ENCODE measurements at places on chromosomes 1 and 21.

- no peak for DNase-seq
Observed at GRCh38 chr1:206538901-206539640, 31.7 kb downstream of the RASSF5 start.

- no peak for DNase-seq
Observed at GRCh38 chr1:217270101-217270500, 360.8 kb downstream of the GPATCH2 start.

DNA sequence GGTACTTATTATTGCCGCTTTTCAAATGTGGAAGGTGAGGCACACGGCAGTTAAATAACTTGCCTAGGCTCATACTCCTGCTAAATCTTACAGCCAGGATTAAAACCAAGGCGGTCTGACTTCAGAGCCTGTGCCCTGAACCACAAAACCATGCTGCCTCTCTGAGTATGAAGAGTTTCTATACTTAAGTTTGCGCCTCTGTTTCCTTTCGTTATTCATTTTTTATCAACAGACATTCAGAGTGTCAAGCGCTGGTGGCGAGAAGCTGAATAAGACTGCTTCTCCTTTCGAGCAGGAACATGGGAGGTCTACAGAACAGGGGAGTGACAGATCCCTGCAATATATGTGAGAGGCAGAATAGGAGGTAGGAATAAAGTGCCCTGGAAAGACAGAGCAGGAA, 96.0 kb upstream of the DUSP10 start:
- DNase-seq = no peak

DNA sequence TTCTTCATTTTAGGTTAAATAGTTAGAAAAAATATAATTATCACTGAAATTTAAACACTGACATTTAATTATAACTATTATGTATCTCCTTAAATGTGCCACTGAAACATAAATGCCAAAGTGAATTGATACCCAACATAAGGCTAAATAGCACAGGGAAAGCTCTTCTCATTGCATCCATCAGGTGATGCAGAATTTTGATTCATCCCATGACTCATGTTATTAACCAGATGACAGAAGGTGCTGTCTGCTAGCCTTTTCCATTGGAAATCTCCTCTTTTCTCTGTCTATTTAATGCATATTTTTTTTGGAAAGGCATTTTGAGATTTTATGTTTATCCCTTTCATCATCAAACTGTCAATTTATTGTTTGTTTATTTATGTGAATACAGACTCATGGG, 136.8 kb downstream of the KCNK2 start:
- DNase-seq = no peak

DNA sequence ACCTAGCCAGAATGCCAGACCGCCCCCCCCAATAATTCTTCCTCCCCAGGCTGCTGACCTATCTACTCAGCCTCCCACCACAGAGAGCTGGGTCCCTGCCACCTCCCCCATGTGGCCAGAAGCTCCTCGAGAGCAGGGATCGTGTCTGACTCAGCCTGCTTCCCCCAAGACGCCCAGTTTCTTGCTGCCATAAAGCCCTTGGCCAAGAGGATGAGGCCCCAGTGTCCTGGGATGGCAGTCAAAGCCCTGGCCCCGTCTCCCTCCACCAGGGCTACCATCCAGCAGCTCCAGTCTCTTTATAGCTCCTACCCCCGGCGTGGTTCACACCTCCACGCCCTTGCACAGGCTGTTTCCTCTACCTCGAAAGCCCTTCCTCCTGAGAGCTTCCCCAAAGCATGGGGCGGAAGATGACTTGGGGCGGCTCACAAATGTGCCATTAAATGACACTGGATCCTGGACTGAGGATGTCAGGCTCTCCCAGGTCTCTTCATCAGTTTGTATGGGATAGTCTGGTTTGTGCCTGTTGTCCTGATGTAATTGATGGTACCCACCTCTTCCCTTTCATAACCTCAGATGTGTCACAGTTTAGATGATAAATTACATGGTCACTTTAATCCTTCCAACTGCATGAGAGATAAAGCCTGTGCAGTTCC, 13.2 kb downstream of the ADGRB2 start:
- no peak for DNase-seq

DNA sequence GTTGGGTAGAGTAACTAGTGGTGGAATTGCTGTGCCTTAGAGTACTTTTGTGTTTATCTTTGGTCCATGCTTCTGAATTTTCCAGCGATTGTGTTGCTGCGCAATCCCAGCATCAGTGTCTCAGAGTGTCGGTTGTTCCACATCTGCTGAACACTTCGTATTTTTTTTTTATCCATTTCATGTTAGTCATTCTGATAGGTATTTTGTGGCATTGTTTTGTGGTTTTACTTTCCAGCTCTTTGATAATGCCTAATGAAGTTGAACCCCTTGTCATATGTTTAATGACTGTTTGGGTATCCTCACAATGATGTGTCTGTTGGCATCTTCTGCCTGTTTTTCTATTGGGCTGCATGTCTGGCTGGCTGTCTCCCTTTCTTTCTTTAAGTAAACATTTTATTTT, 13.6 kb downstream of the TUFT1 start:
- DNase-seq = no peak

DNA sequence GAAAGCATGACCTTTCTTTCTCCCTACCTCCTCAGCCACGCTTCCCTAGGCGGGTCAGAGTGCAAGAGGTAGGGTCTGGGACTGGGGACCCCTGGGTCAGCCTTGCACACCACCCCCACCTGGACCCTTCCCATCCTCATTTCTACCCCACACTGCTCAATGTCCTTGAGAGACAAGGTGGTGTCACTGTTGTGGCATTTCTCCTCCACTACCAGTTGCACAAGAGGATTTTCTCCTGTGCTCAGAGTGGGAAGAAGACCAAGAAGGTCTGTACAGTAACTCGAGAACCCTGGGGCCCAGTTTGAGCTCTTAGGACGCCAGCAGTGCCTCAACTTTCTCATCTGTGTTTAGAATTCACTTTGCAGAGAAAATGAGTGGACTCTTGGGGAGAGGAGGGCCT, 49.4 kb upstream of the CD34 start:
- DNase-seq = no peak

GRCh38 chr1:181129771-181130606, 41.5 kb downstream of the IER5 start:
- no peak for DNase-seq

DNA sequence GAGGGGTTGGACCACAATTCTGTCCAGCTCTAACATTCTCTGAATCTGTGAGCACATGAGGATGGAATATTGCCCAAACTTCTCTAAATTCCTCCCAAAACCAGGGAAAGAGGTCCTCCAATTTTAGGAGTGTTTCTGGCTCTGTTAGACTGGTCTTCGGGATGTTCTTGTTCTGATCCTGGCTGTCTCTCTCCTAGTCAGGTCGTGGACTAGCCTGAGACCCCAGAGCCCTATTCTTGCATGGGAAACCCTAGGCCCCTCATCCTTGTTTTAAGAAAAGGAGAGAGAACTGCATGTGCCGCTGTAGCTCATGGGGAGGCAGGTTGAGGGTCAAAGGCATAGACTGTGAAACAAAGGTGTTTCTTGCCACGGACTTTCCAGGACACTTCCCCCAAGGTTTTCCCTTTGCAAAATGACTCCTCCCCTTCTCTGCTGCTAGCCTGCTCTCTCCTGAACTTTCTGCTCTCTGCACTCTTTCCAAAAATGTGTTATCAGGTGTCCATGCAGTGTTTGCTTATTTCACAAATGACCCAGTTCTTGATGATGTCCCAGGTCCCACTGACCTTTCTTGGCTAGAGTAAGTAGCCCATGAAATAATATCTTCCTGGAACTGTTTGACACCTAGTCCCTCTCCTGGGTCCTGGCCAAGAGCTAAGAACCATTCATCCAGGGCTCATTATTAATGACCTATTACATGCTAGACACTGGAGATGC, 29.3 kb upstream of the RD3 start:
- no peak for DNase-seq

DNA sequence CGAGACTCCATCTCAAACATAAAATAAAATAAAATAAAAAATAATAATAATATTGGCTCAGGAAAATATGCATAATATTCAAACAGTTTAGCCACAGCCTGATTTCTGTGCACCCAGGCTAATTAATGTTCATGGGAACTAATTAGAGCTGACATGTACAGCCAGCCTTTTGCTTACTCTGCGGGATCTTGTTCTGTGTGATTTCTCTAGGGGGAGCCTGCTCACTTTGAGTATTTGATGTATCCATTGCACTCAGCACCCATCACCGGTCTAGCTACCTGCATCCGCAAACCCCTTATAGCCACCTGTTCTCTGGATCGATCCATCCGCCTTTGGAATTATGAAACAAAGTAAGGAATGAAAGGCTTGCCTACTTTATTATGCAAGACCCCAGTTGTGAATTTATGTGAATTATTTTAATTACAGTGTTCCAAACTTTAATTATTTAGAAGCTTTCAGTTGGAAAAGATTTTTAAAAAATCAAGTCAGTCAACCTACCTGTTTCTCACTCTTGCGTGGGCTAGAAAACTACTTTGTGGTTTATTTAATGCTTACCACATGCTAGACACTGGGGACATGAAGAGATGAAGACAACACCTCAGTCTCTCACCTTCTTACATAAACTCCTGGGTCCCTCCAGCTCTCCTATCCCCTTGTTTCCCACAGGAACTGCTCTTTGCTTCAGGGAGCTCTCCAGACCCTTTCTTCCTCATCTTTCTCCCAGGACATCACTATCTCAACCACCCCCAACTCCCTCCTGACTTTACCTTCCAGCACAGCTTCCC, 25.4 kb downstream of the CFAP57 start:
- no peak for DNase-seq

- DNase-seq = peak; percentile 88
Observed at GRCh38 chr1:16249596-16250241, 12.7 kb upstream of the CPLANE2 start.

DNA sequence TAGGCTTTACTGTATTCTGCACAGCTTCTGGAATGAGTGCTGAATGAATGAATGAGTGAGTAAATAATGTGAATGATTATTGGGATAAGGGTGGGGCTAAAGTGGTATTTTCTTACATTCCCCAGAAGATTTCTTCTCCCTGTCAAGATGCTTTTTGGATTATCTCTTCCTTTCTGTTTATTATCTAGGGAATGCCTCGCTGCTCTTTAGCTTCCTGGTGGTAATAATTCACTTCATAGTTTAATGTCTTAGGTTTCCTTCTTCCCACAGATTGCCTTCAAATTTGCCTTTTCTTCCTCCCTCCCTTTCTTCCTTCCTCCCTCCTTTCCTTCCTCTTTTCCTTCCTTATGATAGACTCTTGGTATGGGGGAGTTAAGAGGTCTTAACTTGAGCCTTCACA, 24.0 kb downstream of the DDR2 start:
- no peak for DNase-seq

GRCh38 chr1:28602536-28603439, 10.7 kb downstream of the RAB42 start:
- DNase-seq = no peak
